Activated effector memory CD4-positive, alpha-beta T cell treated with Interleukin-2 at 50 U/mL for 16 hours (primary cell): ENCODE measurements at places on chromosomes 16 and 17.

DNA sequence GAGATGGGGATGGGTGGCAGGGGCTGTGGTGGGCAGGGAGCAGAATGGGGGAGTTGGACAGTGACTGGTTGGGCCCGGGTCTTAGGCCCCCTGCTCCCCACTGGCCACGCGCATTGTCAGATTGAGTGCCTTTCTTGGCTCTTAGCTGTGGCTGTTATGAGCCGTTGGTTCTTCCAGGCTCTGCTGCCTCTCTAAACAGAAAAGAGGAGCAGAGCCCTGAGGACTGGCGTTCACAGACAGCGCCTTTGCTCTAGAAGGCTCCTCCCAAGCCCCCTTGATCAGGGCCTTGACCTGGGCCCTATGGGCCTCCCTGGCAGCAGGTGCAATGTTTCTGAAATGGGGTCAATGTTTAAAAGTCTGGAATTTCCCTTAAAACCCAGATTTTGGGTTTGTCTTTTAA is 14.8 kb upstream of the NUDT16L1 start:
- no peak for DNase-seq

DNA sequence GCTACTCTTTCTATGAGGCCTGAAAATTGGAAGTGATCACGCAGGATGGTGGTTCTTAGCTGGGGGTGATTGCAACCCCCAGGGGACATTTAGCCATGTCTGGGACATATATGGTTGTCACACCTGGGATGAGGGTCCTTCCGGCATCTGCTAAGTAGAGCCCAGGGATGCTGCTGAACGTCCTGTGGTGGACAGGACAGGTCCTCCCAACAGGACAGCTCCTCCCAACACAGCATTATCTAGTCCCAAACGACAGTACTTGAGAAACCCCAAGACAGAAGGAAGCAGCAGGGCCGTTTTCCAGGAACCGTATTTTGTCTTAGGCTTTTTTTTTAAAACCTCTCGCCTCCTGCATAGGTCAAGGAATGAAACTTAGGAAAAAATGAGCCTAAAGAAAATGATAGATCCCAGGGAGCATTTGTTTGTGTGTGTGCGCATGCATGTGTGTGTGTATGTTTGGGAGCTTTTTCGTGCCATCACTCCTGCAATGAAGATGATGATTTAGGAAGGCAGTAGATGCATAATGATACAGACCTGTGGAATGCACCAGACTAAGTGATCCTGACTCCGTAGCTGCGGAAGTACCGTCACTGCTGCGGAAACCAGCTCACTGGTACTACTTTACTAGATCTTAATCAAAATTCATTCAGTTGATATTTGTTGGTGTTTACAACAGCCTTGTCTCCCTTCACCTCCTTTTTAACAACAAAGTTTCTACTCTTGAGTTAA is 118.2 kb downstream of the SNX29 start:
- no peak for DNase-seq

DNA sequence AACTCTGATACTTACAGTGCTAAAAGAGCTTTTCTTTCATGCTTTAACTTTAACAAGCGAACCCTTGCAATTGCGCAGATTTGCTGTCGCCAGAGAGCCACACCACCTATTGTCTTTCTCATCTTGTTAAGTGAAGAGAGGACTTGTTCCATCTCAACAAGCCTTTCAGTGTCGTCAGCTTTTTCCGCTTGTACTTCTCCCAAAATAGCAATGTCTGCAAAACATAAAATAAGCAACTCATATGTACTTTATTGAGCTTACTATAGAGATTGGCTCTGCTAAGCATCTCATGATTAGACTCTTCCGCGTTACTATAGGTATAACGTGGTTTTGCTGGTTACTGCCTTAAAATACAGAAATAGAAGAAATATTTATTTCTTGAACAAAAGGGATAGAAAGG is 51.9 kb downstream of the ABCA8 start:
- DNase-seq, result no peak

DNA sequence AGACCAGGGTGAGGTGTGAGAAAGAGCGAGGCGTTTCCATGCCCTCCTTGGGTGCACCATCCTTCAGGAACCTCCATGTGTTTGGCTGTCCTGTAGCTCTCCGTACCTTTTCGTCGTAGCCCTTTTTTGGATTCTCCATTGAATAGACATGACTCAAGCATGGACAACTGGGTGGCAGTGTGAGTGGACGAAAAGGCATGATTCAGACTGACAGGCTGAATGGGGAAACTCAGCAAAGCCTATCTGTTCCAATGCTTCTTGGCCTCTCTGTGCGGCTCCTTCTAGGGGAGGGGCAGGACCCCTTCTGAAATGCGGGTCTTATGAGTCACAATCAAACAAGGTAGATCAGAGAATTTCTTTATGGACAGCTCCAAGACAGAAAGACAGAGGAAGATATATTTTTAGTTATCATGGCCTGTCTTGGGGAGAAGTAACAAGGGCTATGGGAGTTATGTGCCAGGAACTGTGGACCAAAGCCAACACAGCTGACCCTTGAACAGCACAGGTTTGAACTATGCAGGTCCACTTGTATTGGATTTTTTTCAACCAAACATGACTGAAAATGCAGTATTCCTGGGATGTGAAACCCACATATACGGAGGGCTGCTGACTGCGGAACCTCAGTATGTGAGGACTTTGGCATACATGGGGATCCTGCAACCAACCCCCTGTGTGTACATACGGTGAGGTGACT is 22.9 kb downstream of the ADORA2B start:
- DNase-seq, result no peak

DNA sequence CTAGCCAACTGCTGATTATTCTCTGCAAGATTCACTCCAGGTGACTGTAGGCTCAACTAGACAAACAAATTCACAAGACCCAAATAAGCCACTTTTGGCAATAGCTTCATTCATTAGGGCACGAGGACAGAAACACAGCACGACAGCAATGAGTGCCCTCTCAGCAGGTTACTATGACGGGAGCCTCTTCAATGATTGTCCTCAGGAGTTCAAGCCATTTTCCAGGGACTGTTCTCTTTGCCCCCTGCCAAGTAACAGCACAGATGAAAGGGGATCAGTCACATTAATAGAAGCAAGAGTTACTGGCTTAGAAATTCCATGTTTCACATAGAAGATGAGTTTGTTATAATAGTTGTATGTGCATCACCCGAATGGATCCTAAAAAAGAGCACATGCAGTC is 712.2 kb downstream of the CDH8 start:
- DNase-seq, result no peak

GRCh38 chr16:8594149-8594666 is 3.9 kb upstream of the TMEM114 start:
- DNase-seq, result no peak

GRCh38 chr16:68155425-68155824 is 70.3 kb downstream of the NFATC3 start:
- DNase-seq, result no peak

DNA sequence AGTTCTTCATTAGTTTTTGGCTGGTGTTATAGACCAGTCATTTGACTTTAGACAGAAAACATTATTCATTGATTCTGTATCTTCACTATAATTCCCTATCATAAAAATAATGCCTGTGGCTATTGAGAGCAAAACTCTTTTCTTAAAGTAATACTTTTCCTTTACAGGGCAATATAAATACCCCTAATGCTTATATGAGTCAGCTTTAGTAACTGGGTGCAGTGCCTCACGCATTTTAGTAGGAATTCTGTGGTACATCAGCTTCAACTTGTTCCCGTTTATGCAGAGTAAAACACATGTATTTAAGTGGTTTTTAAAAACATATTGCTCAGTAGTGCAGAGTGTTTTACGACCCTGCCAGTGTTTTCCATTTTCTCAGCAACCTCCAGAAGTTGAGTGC is 68.1 kb downstream of the SEC14L1 start:
- no peak for DNase-seq

DNA sequence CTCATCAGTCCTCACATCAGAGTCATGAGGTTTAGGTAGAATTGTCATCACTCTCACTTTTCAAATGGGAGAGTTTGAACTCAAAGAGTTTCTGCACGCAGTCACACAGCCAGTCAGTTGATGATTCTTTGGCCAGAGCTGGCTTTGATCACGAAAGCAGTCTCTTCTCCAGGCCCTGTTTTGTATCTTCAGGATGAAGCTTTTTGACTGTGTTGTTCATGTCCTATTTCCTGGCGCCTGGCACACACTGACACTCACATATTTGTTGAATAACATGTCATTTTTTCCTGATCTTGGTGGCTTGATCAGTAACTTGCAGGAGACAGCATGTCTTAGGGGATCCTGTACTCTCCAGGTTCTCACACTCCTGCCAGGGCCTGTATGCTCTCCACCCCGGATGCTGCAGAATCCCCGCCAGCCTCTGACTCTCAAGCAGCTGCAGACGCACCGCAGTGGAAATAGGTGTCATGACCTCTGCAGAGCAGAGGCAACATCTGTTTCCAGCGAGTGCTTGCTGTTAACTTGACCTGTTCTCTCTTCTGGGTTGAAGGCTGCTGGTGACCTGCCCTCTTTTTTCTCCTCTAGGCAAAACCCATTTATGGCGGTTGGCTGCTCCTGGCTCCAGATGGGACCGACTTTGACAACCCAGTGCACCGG is 33.0 kb downstream of the MPRIP start:
- no peak for DNase-seq

DNA sequence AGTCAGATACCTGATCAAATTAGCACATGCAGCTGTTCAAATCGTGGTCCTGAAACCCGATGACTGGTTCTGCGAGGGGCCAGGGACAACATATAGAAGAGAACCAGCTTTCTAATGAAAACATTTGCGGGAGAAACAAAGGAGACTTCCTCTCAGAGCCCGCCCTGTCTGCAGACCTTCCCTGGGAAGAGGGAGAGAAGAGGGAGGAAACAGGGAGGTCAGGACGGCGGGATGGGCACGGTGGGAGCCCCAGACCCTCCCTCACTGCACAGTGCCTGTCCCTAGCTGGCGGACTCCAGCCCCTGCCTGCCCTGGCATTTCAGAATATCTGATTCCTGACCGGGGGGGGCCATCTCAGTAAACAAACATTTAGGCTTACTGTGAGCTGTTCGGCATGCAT is 317.3 kb downstream of the FOXL1 start:
- DNase-seq, result no peak

- DNase-seq, result no peak
Measured at GRCh38 chr17:80760511-80760911, 215.9 kb downstream of the RPTOR start.

- DNase-seq, result no peak
Measured at GRCh38 chr16:85431431-85432124, 181.5 kb upstream of the GSE1 start.
